ENCODE measurements at places on chromosomes 2 and 18.

GRCh38 chr2:10478916-10479315 lies 30.8 kb upstream of the ODC1 start:
- DNase-seq, result no peak

- peak; percentile 19 for DNase-seq
Measured at GRCh38 chr2:24785671-24786321, 7.4 kb downstream of the PTRHD1 start.

DNA sequence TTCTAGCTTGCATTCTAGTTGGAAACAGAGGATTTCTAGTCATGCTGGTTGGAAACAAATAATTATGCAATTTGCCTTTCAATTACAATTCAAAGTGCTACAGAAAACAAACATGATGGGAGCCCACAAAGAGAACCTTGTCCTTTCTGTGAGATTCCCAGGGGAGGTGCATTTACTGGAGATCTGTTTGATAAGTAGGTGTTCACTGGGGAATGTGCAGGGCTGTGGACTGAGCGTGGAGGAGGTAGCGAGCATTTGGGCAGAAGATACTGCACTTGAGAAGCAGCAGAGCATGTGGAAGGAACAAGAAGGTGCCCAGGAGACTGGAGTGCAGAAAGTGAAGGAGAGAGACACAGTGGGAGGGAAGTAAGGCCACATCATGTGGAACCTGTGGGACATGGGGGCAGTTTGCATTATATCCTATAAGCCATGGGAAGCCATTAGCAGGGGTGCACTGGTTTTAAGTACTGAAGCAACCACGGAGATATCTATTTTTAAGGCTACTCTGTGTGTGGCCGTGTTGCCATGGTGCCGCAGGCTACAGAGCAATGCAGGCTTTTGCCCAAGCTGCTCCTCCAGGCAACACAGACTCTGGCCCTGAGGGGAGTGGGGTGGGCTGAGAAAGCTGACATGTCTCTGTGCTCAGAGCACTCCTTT lies 154.0 kb downstream of the ANTXR1 start:
- DNase-seq, result no peak

- DNase-seq, result no peak
Measured at GRCh38 chr2:60882971-60883753, 1.8 kb downstream of the REL start.

- no peak for DNase-seq
Measured at GRCh38 chr2:568639-569235, 108.5 kb downstream of the TMEM18 start.

DNA sequence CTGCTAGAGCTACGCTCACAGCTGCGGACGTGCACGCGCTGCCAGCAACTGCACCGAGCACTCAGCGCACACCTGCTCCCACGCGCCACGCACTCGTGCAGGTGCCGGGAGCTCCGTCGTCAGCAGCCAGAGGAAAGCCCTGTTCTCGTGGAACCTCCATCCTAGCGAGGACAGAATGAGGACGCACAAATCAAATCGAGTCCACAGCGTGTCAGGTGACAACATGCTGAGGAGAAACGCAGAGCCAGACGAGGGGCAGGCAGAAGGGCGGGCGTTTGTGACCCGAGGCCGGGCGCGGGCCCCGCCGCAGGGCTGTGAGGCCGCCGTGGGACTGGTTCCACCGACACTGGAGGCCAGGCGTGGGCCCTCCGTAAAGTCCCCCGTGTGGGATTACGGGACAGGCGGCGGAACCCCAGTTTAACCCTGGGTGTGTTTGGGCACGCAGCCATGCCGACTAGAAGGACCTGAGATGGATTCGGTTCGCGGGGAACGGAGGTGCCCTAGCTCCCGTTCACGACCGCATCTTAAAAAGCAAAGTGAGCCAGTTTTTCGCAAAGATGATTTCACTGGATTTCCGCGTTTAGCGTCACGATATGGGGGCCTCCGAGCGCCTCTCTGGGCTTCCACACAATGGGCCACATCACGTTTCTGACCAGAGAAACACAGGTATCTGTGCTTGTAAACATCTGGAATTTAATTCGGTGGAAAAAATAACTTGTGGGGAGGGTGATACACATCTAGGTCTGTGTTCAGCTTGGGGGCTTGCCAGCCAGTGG lies 26.9 kb upstream of the ALKAL2 start:
- DNase-seq, result no peak

GRCh38 chr18:34023471-34023870 lies 201.2 kb downstream of the NOL4 start:
- DNase-seq, result no peak

DNA sequence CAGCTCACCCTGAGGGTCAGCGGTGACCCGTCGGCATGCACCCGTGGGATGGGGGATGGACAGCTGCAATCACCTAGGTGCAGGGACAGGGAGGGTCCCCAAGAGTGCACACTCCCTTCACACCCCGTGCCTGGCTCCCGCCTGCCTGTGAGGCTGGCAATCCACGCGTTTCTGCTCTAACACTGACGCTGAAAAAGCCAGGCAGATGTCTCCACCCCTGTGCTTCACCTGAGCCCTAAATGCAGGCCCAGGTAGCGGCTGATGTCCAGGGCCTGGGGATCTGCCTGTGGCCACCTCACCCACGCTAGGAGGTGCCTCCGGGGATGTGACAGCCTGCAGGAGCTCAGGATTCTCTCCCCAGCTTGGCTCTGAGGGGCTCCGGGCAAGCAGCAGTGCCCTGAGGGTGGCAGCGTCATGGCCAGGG lies 212.0 kb upstream of the SALL3 start:
- DNase-seq, result no peak

DNA sequence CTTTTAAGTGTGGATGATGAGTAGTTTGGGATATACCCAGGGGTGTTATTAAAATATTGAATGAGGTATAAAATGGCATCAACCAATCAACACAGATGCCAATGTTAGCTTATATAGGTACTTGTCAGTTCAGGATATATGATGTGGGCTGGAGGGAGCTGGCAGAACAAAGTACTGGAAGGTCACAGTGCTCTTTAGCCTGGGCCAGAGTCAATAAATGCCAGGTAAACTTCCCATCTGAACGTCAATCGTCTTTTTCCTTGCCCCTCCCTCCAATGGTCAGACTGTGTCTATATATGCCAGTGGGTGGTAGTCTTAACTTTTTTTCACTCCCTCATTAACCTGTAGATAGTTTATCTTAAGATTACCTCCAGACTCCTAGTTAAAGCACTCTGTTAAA lies 140.8 kb upstream of the RBMS1 start:
- DNase-seq, result no peak
